ENCODE measurements at places on chromosomes 13 and 19.

- no peak for DNase-seq
Measured at GRCh38 chr19:36986601-36987000, 70.5 kb downstream of the ZNF568 start.

DNA sequence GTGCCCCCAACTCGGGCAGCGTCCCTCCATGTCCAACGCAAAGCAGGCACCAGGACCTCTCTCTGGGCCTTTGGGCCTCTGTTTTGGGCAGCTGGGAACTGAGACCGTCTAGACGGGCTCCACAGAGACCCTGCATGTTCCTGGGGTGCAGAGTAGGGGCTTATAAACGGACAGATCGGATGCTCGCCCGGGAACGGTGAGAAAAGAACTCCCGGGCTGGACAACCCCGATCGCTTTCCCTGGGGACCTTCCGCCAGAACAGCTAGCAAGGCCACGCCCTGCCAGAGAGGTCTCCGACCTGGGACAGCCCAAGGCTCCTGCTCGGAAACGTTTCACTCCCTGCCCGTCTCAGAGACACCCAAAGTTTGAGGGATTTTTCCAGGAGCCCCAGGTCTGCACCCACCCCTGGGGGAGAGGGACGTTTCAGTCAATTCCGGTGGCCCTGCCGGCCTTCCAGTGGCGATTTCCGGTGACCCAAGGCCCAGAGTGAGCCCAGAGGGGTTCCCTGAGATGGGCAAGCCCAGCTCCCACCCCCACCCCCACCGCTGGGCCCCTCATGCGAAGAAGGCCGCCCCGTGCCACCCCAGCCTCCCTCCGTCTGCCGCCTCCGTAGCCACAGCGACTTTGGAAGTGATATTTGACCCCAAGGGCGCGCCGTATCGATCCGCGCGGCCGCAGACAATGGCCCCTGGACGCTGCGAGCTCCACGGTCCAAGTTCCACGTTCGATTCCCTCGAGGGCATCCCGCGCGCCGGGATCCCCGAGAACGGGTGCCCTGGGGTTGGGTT lies 1.7 kb downstream of the NR2F6 start:
- no peak for DNase-seq

GRCh38 chr13:112986946-112987681 lies 18.1 kb downstream of the MCF2L start:
- DNase-seq = no peak

GRCh38 chr13:97249796-97250495 lies 27.8 kb downstream of the MBNL2 start:
- no peak for DNase-seq

GRCh38 chr13:20580257-20580656 lies 13.3 kb downstream of the IFT88 start:
- DNase-seq = no peak

DNA sequence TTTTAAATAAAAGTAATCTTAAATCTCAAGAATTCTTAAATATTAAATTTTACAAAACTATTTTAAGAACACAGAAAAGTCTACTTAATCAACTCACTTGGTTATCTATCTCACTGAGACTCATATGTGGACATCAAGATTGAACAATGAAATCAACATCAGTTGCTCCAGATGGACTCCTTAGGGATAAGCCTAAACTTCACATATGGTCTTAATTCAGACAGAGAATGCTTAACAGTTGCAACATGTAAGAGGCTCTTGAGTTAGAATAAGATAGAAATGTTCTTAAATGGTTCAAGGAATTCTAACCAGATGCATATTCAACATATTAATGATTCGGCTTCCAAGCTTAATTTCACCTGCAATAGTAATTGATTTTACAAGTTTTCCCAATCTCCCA lies 1730.9 kb downstream of the PCDH9 start:
- DNase-seq = no peak

DNA sequence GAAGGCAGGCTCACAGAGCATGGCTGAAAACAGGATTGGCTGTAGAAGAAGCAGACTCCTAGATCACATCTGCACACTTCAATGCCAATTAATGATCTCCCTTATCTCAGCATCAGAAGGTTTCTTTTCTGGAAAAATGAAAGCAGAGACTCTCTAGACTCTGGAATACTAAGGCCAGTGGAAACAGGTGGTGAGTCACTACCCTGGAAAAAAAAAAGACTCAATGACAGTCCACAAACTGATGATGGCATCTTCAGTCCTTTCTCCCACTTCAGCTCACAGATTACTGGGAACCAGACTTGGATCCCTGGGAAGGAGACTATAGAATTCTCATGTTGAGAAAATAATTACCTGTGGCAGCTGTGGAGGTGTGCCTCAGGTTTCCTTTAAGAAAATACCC lies 47.5 kb upstream of the MBNL2 start:
- no peak for DNase-seq

DNA sequence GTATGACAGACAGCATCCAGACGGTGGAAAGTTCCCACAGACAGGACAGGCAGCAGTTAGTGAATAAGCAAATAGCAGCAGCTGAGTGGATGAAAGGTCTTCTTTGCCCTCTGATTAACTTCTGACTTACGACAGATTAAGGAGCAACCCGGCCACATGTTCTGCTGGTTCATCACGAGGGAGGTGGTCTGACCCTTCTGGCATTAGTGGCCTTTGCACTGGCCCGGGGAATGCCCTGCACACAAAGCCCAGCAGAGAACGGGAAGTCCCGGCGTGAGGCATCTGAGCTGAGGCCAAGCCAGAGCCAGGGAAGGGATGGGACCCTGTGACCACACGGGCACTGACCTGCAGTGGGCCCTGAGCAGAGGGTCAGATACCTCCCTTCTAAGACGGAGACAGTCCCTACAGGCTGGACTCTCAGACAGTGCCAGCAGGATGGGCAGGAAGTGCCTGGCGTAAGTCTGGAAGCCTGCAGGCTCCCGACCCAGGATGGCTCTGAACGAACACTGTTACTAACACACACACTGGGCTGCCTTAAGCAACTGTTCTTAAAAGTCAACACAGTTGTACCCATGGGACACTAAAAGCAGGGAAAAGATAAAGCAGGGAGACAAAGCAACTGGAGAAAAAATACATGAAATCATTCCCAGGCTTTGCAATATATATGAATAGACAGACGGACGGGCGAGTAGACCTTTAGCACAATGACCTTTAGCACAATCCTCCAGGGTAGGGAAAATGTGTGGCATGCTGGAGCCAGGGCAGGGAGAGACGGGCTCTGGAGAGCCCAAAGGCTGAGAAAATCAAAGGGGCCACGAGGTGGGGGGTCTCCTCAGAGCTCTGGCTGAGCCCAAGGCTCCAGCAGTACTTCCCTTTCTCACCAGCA lies 6.3 kb downstream of the C19orf12 start:
- DNase-seq = no peak

- DNase-seq = no peak
Measured at GRCh38 chr19:49861541-49862378, 5.6 kb downstream of the PNKP start.

DNA sequence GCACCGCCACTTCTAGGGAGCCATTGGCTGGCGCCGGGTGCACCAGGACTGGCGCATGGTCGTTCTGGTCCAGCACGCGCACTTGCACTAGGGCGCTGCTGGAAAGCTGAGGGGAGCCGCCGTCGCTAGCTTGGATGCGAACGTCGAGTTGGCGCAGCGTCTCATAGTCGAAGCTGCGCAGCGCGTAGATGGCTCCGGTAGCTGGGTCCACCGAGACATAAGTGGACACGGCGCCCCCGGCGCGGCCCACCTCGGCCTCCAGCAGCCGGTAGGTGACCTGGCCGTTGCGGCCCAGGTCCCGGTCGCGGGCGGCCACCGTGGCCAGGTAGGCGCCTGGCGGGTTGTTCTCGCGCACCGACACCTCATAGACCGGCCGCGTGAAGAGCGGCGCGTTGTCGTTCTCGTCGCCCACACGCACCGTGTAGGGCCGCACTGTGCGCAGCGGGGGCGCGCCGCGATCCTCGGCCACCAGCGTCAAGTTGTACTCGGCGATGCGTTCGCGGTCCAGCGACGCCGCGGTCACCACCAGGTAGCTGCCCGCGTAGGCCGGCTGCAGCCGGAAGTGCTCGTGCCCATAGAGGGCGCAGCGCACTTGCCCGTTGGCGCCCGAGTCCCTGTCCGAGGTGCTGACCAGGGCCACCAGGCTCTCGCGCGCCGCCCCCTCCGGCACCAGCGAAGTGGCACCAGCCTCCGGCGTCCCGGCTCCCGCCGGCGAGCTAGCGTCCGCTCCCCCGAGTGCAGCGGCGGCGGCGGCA lies 1.7 kb downstream of the PCDH8 start:
- no peak for DNase-seq

GRCh38 chr19:50702871-50703829 lies 16.5 kb downstream of the SHANK1 start:
- DNase-seq = no peak

DNA sequence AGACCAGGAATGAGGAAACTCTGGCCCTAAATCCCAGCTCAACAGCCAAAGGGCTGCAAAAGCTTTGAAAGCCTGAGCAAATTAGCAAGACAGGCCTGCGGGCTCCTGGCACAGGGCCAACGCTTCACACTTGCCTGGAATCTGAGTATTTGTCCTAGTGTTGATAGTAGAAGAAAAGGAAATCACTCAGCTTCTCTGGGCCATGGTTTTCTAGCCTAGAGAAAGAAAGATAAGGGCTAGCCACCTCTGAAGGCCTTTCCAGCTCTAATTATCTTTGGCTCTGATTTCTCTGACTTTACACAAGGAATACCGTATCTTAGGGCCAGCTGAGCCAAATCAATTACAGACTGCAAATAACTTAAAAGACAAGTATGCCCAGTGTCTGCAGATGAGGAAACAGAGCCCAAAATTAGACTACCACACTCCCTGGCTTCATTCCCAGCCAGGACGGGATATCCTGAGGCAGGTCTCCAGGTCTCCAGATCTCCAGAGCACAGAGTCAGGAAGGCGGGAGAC lies 69.6 kb downstream of the STK24 start:
- DNase-seq = no peak

All from naive thymus-derived CD8-positive, alpha-beta T cell (primary cell).